ENCODE measurements at places on chromosomes 1 and 21.

- DNase-seq, result no peak
Observed at GRCh38 chr1:90210633-90211491, 216.0 kb downstream of the ZNF326 start.

GRCh38 chr1:230127105-230128054 lies 60.3 kb downstream of the GALNT2 start:
- DNase-seq, result no peak

DNA sequence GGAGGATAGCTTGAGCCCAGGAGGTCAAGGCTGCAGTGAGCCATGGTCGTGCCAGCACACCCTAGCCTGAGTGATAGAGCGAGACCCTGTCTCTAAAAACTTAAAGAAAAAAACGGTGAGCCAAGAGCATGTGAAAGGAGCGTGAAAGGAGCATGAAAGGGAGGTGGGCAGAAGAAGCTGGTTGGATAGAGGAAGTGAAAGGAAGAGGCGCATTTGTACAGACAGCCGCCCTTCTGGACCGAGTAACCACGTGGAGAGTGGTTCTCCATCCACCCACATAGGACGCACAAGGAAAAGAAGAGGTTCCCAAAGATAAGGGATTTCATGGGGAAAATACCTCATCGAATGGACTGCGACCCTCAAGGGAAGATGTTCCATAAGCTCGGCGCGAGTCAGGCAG lies 60.4 kb upstream of the IFNAR2 start:
- DNase-seq, result no peak

- DNase-seq, result no peak
Observed at GRCh38 chr1:188708795-188709535, 1768.7 kb downstream of the BRINP3 start.

- no peak for DNase-seq
Observed at GRCh38 chr1:66840929-66841328, 39.9 kb upstream of the INSL5 start.

GRCh38 chr1:17494114-17494729 lies 45.3 kb upstream of the ARHGEF10L start:
- peak; percentile 73 for DNase-seq

DNA sequence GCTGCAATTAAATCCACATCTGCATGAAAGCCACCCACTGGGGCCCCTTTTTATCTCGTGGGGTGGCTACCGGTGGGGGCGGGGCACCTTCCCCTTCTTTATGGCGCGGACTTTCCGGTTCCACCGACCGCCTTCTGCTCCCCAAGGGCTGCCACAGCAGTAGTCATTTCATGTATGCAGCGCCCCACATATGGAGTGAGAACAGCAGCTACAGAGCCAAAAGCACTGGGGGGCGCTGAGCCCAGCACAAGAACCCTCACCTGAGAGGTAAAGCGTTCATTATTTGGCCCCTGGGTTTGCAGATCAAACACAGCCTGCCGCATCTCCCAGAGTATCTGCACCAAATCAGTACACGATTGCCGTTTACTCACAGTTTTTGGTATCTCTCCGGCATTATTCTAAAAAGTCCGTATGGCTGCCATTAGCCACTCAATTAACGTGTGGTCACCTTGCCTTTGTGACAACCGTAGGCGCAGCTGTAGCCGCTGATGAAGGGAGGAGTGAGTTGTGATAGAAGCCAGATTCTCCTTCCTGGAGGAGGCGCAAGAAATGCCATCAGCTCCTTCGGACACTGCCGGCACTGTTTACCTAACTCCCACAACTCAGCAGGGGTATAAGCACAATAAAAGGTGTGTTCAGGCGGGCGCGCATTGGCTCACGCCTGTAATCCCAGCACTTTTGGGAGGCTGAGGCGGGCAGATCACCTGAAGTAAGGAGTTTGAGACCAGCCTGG lies 30.4 kb upstream of the CR2 start:
- DNase-seq, result no peak

DNA sequence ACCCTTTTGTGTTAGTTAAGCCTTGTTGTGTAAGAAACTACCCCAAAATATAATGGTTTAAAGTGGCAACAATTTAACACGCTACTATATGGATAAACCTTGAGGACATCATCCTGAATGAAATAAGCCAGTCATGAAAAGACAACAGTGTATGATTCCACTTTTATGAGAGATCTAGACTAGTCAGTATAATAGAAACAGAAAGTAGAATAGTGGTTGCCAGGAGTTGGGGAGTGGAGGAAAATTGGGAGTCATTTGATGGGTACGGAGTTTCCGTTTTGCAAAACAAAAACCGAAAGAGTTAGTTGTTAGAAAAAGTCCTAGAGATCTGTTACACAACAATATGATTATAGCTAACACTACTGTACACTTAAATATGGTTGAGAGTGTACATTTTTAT lies 16.0 kb upstream of the CHIA start:
- no peak for DNase-seq

DNA sequence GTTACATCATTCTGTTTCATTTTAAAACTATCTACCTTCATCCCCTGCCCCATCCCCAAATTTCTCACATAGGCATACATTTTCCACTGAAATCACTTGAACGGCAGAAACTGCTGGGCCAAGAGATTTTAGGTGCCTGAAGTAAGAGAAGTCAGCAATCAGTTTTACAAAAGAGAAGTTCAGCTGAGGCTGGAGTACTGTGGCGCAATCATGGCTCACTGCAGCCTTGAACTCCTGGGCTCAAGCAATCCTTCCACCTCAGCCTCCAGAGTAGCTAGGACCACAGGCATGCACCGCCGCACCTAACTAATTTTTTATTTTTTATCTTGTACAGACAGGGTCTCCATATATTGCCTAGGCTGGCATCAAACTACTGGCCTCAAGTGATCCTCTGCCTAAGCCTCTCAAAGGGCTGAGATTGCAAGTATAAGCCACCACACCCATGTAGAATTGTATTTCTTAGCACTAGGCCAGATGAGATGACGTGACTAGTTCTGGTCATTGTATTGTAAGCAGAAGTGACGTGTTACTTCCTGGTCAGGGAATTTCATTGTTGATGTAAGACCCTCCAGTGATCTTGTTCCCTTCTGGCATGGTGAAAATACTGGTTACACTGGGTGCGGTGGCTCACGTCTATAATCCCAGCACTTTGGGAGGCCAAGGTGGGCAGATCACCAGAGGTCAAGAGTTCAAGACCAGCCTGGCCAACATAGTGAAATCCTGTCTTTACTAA lies 7.1 kb downstream of the BECN2 start:
- no peak for DNase-seq

DNA sequence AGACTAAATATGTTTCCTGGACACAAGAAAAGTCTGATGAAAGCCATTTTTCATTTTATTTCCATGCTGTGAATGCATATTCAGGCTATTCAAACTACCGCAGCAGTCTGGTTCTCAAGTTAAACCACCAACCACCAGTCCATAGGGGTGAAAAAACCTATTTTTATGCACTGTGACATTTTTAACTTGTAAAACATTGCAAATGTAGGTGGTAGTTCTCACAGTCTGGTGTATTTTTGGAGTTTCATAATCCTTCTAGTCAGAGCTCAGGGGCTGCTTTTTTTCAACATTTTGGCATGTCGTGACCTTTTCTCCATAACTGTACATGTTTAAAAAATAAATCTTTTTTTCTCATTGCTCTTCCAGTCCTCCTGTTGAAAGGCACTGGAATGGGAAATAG lies 907.6 kb upstream of the ADGRL2 start:
- DNase-seq, result no peak

- DNase-seq, result no peak
Observed at GRCh38 chr1:229209386-229209785, 61.5 kb upstream of the RAB4A start.

DNA sequence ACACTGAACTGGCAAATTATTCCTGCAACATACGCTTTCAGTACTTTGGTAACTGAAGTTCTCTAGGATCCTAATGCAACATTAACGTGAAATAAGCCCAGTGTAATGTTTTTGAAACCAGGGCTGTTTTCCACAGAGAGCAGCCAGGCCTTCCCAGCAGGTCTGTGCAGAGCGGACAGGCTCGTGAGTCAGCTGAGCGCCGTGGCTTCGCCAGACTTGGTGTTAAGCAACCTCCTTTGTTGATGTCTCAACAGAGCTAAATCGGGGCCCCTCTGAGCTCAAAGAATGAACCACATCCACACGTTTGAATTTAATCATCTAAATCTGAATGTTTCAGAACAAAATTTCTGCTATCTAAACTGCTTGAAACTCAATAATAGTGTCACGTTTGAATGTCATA lies 181.8 kb upstream of the FMN2 start:
- DNase-seq, result peak; percentile 52

DNA sequence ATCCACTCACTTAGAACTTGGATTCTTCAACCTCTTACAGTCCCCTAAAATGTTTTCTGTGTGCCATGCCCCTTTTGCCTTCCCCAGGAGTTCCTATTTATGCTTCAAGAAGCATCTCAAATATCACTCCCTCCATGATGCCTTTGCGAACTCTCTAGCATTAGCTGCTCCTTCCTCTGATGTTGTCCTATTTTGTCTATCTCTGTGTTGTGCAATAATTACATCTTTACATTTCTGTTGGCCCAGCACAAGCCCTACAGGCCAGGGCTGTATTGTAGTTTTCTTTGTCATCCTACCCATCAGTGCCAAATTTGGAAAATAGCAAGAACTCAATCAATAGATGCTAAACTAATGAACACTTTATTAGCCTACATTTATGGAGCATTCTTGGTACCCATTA lies 125.8 kb downstream of the ST6GALNAC5 start:
- no peak for DNase-seq

DNA sequence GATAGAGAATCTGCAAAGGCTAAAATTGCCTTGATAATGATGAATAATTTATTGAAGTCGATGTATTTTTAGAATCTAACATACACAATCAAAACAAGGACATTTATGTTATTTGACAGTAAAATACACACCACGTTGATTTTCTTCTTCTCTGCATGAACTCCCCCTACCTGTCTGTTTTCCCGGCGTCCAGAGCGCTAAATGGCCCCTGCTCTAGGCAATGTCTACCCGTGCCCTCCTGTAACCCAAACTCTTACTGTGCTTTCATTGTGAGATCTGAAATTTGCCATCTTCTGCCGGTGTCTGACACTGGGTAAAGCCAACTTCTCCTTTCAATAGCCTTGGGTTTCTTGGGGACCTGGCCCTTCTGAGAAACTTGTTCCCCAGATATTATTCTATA lies 6.7 kb upstream of the OR11L1 start:
- DNase-seq, result no peak

GRCh38 chr1:179941454-179941853 lies 13.2 kb upstream of the CEP350 start:
- no peak for DNase-seq

DNA sequence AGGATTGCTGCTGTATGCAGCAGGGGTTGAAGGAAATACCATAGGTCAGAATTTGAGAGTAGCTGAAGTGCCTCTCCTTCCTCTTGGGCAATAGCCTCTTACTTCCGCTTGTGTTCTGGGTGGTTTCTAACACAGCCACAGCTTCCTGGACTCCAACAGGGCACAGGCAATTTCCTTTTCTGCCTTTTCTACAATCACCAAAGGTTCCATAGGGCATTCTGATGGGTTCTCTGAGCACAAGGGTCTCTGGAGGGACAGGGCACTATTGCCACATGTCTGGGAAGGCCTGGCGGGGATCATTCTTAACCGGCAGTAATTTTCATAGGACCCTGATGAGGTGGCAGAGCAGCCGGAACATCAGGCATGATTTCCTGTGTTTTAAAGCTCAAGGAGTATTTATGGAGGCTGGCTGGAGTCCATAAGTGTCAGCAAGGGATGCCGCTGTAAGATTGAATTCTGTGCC lies 5.5 kb upstream of the AGTRAP start:
- DNase-seq, result no peak

- no peak for DNase-seq
Observed at GRCh38 chr1:16095447-16095846, 22.0 kb upstream of the FAM131C start.

- DNase-seq, result no peak
Observed at GRCh38 chr1:147717706-147718097, 42.7 kb downstream of the GJA5 start.

DNA sequence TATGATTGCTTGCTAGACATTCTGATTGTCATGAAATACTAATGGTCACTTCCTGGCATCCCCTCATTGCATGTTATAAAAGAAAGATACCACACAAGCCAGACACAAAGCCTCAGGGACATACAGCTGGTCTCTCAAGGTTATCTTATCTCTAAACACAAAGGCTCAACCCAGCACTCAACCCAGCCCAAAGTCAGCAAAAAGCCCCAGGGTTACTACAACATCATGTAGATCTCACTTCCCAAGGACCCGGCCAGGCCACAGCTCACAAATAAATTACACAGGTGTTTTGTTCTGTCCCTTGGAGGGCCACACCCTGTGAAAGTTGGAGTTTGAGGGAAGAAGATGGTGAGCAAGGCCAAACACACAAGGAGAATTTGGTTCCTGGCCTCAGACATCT lies 109.7 kb upstream of the BARHL2 start:
- no peak for DNase-seq

DNA sequence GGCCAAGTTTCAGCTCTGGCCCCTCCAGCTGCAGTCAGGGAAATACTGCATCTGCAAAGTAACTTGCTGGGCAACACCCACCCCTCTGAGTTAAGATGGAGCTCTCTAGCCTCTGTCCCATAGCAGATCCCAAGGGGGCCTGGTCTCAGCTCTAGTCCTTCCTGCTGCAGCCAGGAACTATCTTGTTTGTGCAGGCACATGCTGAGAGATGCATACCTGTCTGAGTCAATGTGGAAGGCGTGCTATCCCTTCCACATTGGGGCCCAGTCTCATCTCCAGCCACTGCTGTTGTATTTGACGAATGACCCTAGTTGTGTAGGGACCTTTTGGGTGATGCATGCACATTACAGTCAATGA lies 76.4 kb downstream of the CTH start:
- DNase-seq, result no peak

- DNase-seq, result peak; percentile 75
Observed at GRCh38 chr1:243742819-243743218, 107.2 kb downstream of the AKT3 start.

GRCh38 chr1:116377541-116378529 lies 4.8 kb downstream of the ATP1A1 start:
- peak; percentile 92 for DNase-seq

DNA sequence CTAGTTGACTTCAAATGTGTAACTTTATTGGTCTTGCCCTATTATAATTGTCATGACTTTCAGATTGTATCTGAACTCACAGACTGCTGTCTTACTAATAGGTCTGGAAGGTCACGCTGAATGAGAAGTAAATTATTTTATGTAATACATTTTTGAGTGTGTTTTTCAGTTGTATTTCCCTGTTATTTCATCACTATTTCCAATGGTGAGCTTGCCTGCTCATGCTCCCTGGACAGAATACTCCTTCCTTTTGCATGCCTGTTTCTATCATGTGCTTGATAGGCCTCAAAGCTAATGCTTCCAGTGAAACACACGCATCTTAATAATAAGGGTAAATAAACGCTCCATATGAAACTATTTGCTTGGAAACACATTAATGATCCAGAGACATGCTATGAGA lies 7.3 kb downstream of the RGS4 start:
- DNase-seq, result no peak
